ENCODE measurements at places on chromosomes 1 and 21.

DNA sequence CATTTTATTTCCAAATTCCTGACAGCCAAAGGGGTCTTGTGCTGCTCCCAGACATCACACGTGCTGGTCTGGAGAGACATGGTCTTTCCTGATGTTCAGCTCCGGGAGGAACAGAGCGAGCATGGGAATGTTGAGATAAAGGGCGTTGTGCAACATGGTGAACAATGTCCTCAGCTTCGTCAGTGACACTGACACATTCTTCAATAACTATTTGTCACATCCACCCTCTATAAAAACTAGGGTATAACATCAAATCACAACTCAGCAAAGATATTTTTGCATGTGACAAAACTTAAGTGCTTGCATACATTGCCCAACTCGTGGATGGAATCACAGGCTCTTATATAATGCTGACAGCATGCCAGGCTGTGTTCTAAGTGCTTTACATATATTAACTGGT is 42.4 kb upstream of the GRHL3 start:
- no peak for DNase-seq

DNA sequence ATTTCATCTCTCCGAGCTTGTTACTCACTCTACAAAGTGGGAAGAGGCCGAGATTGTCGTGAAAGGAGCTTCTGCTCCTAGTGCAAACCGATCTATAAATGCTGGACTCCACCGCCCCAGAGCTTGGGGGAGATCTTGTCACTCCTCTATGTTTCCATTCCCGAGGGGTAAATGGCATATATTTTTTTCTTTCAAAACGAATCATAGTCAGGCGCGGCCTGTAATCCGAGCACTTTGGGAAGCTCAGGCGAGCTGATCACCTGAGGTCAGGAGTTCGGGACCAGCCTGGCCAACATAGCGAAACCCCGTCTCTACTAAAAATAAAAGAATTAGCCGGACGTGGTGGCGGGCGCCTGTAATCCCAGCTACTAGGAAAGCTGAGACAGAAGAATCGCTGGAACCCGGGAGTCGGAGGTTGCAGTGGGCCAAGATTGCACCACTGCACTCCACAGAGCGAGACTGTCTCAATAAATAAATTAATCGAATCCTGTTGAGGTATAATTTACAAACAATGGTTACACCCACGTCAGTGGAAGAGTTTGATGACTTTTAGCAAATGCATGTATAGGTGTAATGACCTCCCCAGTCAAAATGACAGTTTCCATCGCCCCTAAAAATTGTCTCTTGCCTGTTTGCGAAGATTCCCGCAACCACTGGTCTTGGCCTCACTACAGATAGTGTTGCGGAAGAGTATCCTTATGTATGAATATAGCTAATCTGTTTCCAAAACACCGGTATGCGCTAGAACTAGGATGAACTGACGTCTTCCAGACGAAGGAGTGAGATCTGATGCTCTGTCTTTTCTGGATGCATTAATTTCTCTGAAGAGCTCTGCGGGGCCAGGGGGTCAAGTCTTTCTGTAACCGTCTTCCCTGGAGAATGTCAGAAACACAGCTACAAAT is 840 bp upstream of the HEATR1 start:
- no peak for DNase-seq

DNA sequence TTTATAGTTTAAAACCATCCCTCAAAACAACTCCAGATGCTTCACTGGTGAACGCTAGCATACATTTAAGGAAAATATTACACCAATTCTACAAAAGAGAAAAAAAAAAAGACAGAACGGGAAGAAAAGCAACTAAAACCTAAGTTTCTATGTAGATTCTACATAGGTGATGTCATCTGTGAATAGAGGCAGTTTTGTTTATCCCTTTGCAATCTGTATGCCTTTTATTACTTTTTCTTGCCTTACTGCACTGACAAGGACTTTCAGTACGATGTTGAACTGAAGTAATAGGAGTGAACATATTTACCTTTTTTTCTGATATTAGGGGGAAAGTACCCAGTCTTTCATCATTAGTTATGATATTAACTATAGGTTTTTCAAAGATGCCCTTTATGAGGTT is 101.7 kb upstream of the HAO2 start:
- no peak for DNase-seq

DNA sequence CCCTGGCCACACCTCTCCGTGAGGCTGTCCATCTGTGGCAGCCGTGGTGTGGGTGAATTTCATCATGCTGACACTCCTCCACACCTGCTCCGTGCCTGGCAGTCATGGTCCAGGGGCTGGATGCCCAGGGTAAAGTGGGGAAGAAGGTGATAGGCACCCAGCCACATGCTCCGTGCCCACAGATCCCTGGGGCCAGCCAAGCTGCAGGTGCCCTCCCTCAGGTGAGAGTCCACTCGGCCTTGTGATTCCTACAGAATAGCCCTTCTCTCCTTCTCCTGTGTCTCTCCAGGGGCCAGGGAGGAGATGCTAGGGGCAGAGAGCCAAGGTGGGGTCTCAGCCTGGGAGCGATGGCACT is 16.8 kb upstream of the POFUT2 start:
- DNase-seq = no peak

DNA sequence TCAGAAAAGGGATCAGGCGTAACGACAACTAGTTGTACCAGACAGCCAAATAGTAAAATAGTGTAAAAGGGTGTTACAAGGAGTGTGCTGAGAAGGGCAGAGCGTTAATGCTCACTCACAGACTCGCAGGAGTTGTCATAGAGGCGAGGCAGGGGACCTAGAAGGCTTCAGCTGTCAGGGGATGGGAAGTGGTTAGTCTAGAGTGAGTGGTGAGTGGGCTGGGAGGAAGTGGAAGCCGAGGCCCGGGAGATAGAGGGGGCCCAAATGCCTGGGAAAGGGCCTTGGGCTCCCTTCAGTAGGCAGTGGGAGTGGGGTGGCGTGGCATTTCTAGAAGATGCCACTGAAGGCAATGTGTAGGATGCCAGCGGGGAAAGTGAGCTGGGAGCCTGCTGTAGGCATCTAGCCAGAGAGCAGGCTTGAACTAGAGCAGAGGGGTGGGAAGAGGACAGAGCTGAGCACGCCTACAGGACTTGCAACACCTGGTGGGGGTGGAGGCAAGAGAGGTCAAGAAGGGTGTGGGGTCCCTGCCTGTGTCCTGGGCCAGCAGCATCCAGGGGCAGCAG is 10.3 kb downstream of the SLC6A17 start:
- no peak for DNase-seq

- DNase-seq = no peak
Measured at GRCh38 chr1:39574646-39575045, 1.9 kb downstream of the PABPC4 start.

DNA sequence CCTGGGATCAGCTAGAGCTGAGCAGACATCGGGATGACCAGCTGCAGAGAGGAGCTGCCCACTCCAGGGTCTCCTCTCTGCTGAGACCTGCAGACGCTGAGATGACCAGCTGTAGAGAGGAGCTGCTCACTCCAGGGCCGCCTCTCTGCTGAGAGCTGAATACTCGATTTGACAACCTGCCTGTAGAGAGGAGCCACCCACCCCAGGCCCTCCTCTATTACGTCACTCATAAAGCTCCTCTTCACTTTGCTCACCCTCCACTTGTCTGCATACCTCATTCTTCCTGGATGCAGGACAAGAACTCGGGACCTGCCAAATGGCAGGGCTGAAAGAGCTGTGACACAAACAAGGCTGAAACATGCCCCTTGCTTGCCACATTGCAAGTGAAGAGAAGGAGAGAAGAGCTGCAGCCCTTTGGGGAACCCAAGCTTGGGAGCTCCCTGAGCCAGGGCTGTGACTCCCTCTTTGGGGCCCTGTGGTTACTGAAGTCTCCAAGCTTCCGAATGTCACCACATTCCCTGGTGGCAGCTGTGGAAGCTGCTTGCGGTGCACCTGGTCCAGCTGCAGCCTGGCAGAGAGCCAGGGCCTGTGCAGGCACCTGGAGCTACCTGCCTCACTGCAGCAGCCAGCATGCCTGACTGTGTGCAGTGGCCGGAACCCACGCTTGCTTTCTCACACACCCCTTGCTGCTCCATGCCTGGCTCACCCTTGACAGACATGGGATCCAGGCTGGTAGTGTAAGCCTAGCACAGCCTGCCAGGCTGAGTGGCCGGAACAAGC is 59.6 kb downstream of the CC2D1B start:
- no peak for DNase-seq

- no peak for DNase-seq
Measured at GRCh38 chr1:213687832-213688231, 299.9 kb upstream of the PROX1 start.

GRCh38 chr1:244628789-244629188 is 24.1 kb upstream of the DESI2 start:
- DNase-seq = no peak

- no peak for DNase-seq
Measured at GRCh38 chr1:39737546-39738169, 1.0 kb upstream of the PPIE start.

DNA sequence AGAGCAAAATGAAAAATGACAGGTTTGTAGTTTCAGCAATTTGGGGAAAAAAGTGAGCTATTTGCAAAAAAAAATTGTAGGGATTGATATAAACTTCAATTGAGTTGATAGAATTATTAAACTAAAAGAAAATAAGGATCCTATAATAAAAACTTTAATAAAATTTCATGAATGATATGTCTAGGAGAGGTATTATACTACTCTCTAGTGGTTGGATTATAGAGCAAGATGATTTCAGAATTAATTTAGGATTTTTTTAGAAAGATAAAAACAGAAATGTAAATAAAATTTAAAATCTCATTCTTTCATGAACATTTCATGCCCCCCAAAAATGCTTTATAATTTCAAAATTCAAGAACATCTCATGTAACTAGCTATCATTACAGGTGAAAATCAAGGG is 430.4 kb downstream of the DSCAM start:
- no peak for DNase-seq

- DNase-seq = no peak
Measured at GRCh38 chr1:61274939-61275338, 192.6 kb downstream of the NFIA start.
